ENCODE measurements at places on chromosomes 5 and 9. TPM values are rescaled to one million over a fixed set of nuclear protein-coding genes. Genes with fewer than 3 reads are reported as not detected.
A peak's percentile ranks its signal among the peaks of the same experiment; 100 is the strongest.

PPIC gene
- total RNA-seq, result 43.0 TPM

- peaks cover 3% of the 10 kb centered on the region for H3K4me1 ChIP-seq
- H3K27me3 ChIP-seq, result no peaks in the 10 kb centered on the region
- no peak for DNase-seq
- H3K4me3 ChIP-seq, result no peak overlapping the region
- no peaks in the 10 kb centered on the region for H3K36me3 ChIP-seq
- no peak overlapping the region for H3K27ac ChIP-seq
Observed at GRCh38 chr5:67530609-67531255, 334.1 kb upstream of the CD180 start.

- H3K4me3 ChIP-seq, result no peak overlapping the region
- H3K36me3 ChIP-seq, result no peaks in the 10 kb centered on the region
- peak overlapping the region; percentile 53 for H3K27ac ChIP-seq
- no peak for DNase-seq
- H3K27me3 ChIP-seq, result no peaks in the 10 kb centered on the region
Observed at GRCh38 chr9:93580654-93581380, 4.4 kb downstream of the PHF2 start.

DNA sequence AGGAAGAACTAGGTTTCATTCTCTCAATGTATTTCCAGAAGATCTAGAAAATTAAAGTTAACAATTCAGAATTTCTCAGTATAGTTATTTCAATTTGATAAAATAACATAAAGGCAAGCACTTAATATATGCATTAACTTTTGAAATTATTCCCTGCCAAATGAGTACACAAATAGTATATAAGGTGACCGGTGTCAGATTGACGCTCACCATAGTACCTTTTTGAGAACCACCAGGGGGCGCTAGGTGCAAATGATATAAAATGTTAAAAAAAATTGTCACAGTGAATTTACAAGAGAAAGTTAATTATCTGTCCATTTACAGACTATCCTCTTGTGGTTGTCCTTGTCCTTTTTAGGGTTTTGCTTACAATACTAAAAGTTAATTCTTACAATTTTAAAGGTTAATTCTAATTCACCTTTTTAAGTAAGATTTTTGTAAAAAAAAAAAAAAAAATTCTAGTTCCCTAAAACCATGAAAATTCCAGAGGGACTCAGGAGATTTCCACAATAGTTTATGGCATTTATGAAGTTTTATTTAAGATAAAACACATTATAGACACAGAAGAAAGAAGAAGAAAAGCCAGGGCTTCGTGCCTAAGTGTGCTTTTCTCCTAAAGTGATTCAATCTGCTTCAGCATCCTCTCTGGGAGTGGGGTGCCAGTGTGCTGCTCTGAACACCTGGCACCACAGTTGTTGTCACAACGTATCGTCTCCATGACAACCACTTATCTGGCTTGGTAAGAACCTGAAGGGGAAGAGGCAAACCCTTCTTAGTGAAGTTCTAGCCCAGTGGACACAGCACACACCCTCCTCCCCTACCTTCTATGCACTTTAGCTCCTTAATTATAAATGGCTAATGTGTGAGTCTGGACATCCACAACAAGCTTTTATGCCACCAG, 1.7 kb downstream of the ADAMTS16 start:
- no peak for DNase-seq
- H3K4me3 ChIP-seq, result no peak overlapping the region
- no peaks in the 10 kb centered on the region for H3K36me3 ChIP-seq
- peaks cover 10% of the 10 kb centered on the region for H3K4me1 ChIP-seq

IL4 gene
- not detected for total RNA-seq

DNA sequence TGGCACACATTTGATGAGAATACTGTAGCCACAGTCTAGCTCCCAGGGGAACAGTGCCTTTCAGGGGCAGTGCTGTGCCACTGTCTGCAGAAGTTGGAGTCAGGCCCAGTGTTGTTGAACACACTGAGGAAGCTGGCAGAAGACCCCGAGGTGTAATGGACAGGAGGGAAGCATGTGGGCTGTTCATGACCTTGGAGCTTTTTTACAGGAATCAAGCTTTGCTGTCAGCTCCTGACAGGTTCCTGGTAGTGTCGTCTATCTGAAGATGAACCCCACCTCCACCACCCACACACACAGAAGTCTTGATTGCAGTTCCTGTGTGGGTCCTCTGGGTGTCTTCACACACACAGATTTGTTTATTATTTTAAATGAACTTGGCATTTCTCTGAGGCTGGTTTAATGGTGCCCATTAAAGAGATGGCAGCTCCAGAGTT, 40.3 kb upstream of the TNFAIP8 start:
- no peaks in the 10 kb centered on the region for H3K36me3 ChIP-seq
- H3K4me3 ChIP-seq, result no peak overlapping the region
- H3K27me3 ChIP-seq, result no peaks in the 10 kb centered on the region

- no peaks in the 10 kb centered on the region for H3K36me3 ChIP-seq
- H3K4me1 ChIP-seq, result no peaks in the 10 kb centered on the region
- no peak for DNase-seq
- H3K27ac ChIP-seq, result no peak overlapping the region
- no peaks in the 10 kb centered on the region for H3K27me3 ChIP-seq
- no peak overlapping the region for H3K4me3 ChIP-seq
Observed at GRCh38 chr5:136890431-136891148, 525.2 kb upstream of the TRPC7 start.
